ENCODE measurements at places on chromosomes 4 and X.

DNA sequence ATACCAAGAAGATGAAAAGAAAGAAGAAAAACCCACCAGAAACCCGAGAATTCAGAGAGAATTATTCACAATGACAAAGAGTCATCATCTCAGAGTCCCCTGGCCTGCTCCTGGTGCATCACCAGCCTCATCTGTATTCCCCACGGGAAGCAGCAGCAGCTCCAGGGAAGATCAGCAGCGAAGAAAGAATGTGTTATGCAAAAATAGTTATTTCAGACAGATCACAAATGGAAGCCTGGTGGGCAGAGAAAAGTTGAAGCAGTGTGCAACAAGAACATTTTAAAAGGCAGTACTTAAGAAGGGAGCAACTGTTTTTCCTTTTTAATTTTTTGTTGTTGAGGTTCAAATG lies 189.2 kb downstream of the PPP3CA start:
- DNase-seq = no peak

GRCh38 chrX:140933874-140934655 lies 68.3 kb upstream of the SPANXB1 start:
- DNase-seq = no peak

GRCh38 chrX:123217077-123217476 lies 33.0 kb downstream of the GRIA3 start:
- DNase-seq = peak; percentile 8

DNA sequence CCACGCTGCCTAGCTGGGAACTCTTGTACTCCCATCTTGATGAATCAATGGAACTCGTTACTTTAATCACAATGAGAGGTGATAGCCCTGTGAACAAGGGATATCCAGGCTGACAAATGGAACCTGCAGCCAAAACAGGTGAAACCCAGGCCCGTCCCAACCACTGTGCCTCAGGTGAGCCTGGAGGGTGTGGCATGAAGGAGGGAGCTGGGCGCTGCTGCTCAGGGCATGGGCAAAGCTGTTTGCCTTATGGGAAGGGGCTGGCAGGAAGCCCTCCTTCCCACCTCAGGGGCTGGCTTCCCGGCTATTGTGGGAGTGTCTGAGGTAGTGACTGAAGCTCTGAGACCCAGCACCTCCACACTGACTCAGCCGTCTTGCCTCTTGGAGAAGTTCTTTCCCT lies 209.4 kb upstream of the ATP6AP2 start:
- no peak for DNase-seq

GRCh38 chrX:115948018-115948923 lies 222.3 kb upstream of the AGTR2 start:
- no peak for DNase-seq

- DNase-seq = no peak
Measured at GRCh38 chr4:6235901-6236640, 33.6 kb upstream of the WFS1 start.

DNA sequence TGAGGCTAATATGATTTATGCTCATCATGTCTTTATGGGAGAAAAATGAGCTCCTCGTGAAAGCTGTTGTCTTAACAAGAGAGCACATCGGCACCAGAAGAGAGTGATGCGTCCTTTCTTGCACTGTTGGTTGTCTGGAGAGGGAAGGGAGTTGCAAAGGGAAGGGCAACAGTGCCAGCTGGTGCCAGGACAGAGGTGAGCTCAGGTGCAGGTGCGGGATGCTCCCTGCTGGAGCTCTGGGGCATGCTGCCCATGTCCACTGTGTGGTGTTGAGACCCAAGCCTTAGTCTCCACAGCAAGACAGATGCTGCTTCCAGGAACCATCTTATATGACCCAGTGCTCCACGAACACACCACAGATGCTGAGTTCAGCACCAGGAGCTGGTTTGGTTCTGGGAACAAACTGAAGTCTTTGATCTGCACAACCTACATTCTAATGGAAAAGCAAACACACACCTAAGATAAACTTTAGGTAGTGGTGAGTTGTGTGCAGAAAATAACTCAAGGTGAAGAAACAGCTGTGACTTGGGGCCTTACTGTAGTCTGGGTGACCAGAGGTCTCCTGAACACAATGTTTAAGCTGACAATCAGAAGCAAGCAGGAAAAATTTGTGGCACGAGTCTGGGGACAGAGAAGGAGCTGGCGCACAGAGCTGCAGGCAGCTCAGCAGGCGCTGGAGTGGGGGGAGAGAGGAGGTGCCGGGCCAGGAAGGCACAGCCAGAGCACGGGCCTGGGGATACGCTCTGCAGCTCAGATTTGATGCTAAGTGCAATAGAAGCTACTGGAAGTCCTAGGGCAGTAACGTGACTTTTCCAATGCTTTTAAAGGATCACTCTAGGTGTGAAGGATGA lies 73.2 kb downstream of the HAUS3 start:
- DNase-seq = no peak

DNA sequence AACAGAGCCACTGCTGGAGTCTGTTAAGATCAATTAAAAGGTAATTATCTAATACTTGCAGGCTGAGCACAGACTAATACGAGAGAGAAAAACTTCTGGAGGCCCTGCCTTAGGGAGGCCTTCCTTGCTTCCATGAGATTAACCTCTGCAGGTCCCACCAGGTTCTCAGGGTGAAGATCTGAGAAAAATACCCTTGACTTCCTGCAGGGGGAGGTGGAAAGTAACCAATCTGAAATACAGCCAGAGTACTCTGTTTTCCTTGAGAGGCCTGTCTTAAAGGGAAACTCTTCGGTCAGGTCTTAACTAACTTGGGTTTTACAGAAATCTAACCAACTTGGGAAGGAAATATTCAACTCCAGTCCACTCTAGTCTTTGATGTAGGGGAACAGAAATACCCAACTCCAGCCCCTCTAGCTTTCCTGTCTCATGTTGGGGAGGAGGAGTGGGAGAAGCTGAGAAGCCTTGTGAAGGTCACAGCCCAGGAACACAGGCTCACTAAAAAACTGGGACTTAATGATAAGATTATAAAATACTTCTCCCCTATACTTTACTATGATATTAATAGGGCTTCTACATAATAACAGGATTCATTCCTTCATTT lies 77.1 kb downstream of the TBCK start:
- no peak for DNase-seq

DNA sequence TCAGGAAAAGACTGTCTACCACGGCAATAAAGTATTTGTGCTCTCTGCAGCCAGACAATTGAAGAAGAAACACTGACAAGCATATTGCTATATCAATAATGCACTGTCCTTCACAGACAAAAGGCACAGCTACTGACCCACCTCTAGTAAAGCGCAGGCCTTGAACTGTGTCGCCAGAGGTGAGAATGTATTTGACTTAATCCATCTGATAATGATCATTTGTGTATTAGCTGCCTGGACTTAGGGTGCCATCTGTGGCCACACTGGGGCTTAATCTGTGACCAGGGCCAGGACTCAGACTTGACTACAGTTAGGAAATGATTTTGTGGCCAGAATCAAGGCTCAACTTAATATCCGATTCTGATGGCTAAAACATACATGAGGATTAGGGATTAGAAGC lies 260.4 kb downstream of the SMARCA1 start:
- DNase-seq = no peak

DNA sequence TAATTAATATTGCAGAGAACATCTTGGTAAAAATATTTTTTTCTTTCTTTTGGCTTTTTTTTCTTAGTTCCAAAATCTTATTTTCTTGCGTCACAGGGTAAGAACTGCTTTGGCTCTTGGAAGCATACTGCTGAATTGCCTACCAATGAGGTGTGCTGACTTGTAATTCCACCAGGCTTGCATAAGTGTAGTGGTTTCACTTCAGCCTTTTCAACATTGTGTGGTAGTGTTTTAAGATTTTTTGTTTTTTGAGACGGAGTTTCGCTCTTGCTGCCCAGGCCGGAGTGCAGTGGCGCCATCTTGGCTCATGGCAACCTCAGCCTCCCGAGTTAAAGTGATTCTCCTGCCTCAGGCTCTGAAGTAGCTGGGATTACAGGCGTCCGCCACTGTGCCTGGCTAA lies 42.4 kb downstream of the N4BP2 start:
- no peak for DNase-seq

- no peak for DNase-seq
Measured at GRCh38 chrX:41542135-41542534, 95.0 kb downstream of the NYX start.

- no peak for DNase-seq
Measured at GRCh38 chr4:155515444-155516075, 138.8 kb upstream of the MAP9 start.

DNA sequence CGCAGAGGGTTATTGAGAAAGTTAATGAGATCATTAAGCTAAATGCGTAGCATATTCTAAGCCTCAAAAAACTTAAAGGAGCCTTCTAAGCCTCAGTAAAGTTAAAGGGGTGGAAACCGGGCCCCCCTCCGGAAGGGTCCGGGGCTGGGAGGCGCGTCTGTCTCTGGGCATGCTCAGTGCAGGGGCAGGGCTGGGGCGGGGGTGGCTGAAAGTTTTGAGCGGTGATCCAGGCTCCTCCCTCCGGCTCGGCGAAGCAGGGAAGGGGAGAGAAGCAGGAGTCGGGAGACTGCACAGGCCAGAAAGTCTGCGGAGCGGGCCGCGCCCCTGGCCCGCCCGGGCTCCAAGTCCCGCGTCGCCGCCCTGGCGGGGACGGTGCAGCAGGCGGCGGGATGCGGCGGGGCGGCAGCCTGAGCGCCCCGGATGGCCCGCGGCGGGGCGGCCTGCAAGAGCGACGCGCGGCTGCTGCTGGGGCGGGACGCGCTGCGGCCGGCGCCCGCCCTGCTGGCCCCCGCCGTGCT lies at the start of gene EVC:
Gene EVC (plus strand): TSS at position 241 of the 518 bp plus-strand sequence. CDS start 180 bp downstream, at position 421.
- no peak for DNase-seq

DNA sequence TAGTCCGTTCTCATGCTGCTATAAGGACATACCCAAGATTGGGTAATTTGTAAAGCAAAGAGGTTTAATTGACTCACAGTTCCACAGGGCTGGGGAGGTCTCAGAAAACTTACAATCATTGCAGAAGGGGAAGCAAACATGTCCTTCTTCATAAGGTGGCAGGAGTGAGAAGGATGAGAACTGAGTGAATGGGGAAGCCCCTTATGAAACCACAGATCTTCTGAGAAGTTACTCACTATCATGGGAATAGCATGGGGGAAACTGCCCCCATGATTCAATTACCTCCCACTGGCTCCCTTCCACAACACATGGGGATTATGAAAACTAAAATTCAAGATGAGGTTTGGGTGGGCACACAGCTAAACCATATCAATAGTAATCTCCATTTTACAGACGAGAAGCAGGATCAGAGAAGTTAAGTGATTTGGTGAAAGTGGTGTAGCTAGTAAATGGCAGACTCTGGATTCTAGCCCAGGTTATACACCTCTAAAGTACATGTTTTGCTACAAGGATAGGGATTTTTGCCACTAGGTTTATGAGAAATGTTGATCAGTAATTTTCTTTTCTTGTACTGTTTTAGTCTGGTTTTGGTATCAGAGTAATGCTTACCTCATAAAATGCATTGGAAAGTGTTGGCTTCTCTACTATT lies 47.3 kb upstream of the C1GALT1C1 start:
- no peak for DNase-seq

- DNase-seq = no peak
Measured at GRCh38 chr4:74260036-74260435, 48.2 kb upstream of the EPGN start.

DNA sequence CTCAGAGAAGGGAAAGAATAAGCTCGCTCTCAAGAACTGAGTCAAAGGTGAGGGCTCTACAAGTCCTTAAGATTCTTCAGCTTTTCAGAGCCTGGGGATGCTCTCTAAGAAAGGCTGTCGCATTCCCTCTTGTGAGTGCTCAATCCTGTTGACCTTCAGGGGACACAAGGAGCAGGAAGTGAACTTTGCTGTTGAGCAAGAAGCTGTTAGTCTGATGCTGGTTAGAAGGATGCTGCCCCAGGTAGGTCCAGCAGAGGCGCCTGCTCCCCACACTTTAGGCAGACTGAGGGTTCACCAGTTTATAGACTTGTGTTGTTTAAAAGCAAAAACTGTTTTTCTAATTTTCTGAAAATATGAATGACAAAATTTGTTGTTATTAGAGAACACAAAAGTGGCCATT lies 125.4 kb upstream of the SPOCK3 start:
- DNase-seq = no peak

GRCh38 chrX:27336466-27337091 lies 126.6 kb downstream of the PPP4R3C start:
- no peak for DNase-seq

GRCh38 chr4:132317923-132318322 lies 831.2 kb upstream of the PCDH10 start:
- no peak for DNase-seq

- no peak for DNase-seq
Measured at GRCh38 chrX:27132862-27133261, 330.3 kb downstream of the PPP4R3C start.

DNA sequence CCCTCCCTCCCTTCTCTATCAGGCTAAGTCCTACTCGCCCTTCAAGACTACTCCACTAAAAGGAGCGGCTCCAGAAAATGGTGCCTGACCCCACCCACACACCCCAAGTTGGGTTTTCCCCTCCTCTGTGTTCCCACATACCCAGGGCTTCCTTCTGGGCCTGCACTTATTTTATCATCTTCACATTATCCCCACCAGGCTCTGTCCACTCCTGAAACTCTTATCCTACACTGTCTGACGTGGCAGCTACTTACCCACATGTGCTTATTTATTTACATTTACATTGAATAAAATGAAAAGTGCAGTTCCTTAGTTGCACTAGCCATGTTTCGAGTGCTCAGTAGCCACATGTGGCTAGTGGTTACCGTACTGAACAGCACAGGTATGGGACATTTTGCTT lies 5.1 kb upstream of the KDM5C start:
- DNase-seq = no peak

DNA sequence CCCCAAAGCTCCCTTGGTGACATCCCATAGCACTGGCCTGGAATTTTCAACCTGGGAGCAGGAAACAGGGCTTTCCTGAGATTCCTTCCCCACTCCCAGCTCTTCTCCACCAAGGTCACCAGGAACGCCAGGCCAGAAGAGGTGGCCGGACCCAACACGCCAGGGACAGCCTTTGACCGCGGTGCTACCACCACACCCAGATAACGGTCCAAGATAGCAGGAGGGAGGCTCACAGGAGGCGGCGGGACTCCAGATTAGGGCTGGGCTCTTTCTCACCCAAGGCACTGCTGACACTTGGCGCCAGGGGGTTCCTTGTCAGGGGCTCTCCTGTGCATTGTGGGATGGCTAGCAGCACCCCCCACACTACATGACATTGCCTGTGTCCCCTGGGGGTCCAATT lies 22.9 kb downstream of the ZFYVE28 start:
- no peak for DNase-seq

GRCh38 chrX:24149351-24150050 lies at the start of gene ZFX:
Gene ZFX, plus strand, starts transcription at chrX:24149729. Its CDS starts 23,014 bp downstream, at chrX:24172743.
- no peak for DNase-seq

DNA sequence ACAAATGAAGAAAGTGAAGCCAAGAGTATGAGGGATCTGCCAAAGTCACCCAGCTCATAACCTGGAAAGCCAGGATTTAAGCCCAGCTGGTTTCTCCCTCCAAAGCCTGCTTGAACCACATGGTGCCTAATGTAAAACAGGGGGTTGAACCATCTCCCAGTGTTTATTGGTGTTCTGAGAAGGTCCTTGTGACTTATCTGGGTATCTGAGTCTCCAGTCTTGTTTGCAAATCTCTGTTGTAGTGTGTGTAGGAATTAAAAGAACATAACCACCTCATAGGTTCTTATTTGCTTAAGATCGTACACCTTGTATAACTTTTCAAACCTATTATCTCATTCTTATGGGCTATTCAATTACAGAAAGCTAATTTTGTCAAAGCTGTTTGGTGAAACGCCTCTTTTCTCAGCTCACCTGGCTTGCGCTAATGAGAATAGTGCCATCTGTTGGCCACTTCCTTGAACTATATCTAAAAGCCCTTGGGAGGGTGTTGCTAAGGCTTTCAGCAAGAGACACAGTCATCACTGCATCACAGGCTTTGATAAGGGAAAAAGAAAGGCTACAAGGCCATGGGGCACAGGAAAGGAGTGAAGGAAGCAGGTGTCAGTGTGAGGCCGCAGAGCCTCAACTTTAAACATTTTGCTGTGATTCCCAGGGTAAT lies 34.0 kb downstream of the ETDB start:
- DNase-seq = no peak

Measured in BJ (cell line).